ENCODE measurements at places on chromosomes 7 and 10. TPM values are rescaled to one million over a fixed set of nuclear protein-coding genes. Genes with fewer than 3 reads are reported as not detected.

The NPC1L1 gene
- 0.06 TPM for total RNA-seq

The FGFBP3 gene
- total RNA-seq: 3.1 TPM

The STAG3 gene
- total RNA-seq: 0.14 TPM

The SPDYE8 gene
- not detected for total RNA-seq

The MTPN gene
- total RNA-seq: 125 TPM

The C10orf143 gene
- 1.2 TPM for total RNA-seq

The KIF5B gene
- 39.3 TPM for total RNA-seq

The LZTS2 gene
- 33.2 TPM for total RNA-seq

The PILRB gene
- 27.1 TPM for total RNA-seq

The ARHGAP19 gene
- 3.4 TPM for total RNA-seq

The PIK3AP1 gene
- total RNA-seq: 0.92 TPM

The SMKR1 gene
- total RNA-seq: 13.5 TPM

The MACC1 gene
- not detected for total RNA-seq

The ETV1 gene
- 3.0 TPM for total RNA-seq

The EMX2 gene
- total RNA-seq: not detected

The PNLIPRP2 gene
- not detected for total RNA-seq

The SMO gene
- total RNA-seq: 13.8 TPM

The LFNG gene
- total RNA-seq: 13.2 TPM

The ZNF365 gene
- 0.92 TPM for total RNA-seq

The ALOX5 gene
- 0.38 TPM for total RNA-seq

The ANKRD61 gene
- 0.50 TPM for total RNA-seq

The OR2A7 gene
- total RNA-seq: not detected

The VAX1 gene
- total RNA-seq: 1.7 TPM

The ZNF722 gene
- not detected for total RNA-seq

The MMD2 gene
- total RNA-seq: not detected

The GSTO2 gene
- total RNA-seq: 1.7 TPM

The ZDHHC16 gene
- total RNA-seq: 49.7 TPM

The GPR158 gene
- 0.06 TPM for total RNA-seq

The SPDYE17 gene
- not detected for total RNA-seq

The EBF3 gene
- 0.11 TPM for total RNA-seq

The ATXN7L1 gene
- total RNA-seq: 5.7 TPM

The ACTR3C gene
- total RNA-seq: not detected

The EN2 gene
- 1.0 TPM for total RNA-seq

The NPFFR1 gene
- total RNA-seq: not detected

The PLEKHS1 gene
- 0.07 TPM for total RNA-seq

The HMX3 gene
- not detected for total RNA-seq

The PPP1R9A gene
- 4.3 TPM for total RNA-seq

The CAMK2B gene
- total RNA-seq: 0.09 TPM

The RARRES2 gene
- total RNA-seq: not detected

The RELN gene
- not detected for total RNA-seq

The HHEX gene
- total RNA-seq: 12.5 TPM

The FFAR4 gene
- total RNA-seq: 0.44 TPM

The C10orf90 gene
- 3.7 TPM for total RNA-seq

The C10orf67 gene
- 0.11 TPM for total RNA-seq

The SPDYE6 gene
- not detected for total RNA-seq

The GIMAP4 gene
- not detected for total RNA-seq

The ELAPOR2 gene
- 0.06 TPM for total RNA-seq

The NIPSNAP2 gene
- 56.7 TPM for total RNA-seq

The GTF2IRD1 gene
- 12.4 TPM for total RNA-seq

The NME8 gene
- not detected for total RNA-seq

The SFTPA2 gene
- not detected for total RNA-seq

The GLUD1 gene
- 96.9 TPM for total RNA-seq

The PILRA gene
- total RNA-seq: 5.8 TPM

The AGMO gene
- total RNA-seq: 0.72 TPM

The FAM25A gene
- total RNA-seq: not detected
